ENCODE measurements at places on chromosomes 1 and 21. TPM values are rescaled to one million over a fixed set of nuclear protein-coding genes. Genes with fewer than 3 reads are reported as not detected.
A peak's percentile ranks its signal among the peaks of the same experiment; 100 is the strongest.

The NEXN gene
- total RNA-seq, result 0.60 TPM

DNA sequence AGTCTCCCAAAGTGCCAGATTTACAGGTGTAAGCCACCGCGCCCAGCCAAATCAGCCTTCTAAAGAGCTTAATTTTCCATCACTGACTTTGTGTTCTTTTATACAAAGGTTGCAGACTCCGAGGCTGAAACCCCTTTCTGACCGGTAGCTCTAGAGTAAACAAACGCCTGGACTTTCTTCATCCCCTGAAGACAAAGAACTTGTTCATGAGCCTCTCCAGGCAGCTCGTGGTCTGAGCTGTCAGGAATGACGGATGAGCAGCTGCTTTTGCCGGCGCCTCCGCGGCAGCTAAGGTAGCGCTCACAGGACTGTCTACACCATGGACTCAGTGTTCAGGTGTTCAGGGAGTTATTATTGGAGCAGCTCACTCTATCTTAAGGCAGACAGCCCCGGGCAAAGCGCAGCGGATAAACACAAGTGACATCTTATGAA, 128.5 kb upstream of the ERRFI1 start:
- no peak overlapping the region for H3K4me3 ChIP-seq
- H3K4me1 ChIP-seq, result peaks cover 33% of the 10 kb centered on the region
- peaks cover 2% of the 10 kb centered on the region for H3K27me3 ChIP-seq

DNA sequence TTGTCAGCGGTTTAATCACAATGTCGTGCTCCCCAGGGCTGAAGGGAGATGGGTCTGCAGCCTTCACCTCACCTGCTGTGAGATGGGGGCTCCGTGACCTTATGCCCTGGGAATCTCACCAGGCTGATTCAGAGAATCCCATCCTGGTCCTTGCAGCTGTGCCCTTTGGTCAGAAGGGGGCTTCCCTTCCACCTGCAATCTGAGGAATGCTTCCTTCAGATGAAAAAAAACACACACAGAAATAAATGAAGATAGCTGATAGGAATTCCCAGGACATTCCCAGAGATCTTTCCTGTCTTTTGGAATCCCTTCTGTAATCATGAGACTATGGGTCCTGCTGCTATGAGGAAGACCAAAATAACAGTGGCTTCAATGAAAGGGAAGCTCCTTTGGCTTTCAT, 127.0 kb upstream of the VAMP3 start:
- no peaks in the 10 kb centered on the region for H3K27me3 ChIP-seq
- DNase-seq, result no peak
- H3K4me3 ChIP-seq, result no peak overlapping the region
- H3K27ac ChIP-seq, result no peak overlapping the region
- no peaks in the 10 kb centered on the region for H3K36me3 ChIP-seq

DNA sequence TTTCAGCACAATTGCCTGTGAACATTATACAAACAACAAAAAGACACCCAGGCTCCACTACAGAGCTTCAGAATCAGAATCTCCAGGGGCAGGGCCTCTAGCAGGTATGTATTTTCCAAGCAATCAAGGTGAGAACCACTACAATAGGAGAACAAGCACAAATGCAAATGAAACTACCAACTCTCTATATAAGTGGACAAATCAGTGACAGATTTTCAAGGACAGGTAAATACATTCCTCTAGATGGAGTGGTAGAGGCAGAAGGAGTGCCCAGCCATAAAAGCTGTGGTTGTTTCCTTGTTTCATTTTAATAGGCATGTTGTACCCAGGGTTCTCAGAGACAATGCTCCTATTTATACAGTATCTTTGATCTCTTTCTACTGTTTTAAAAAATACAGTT, 20.1 kb upstream of the CCDC17 start:
- H3K4me1 ChIP-seq, result peaks cover 2% of the 10 kb centered on the region
- DNase-seq, result no peak
- H3K27me3 ChIP-seq, result no peaks in the 10 kb centered on the region
- no peak overlapping the region for H3K4me3 ChIP-seq
- H3K36me3 ChIP-seq, result peaks cover 44% of the 10 kb centered on the region
- no peak overlapping the region for H3K27ac ChIP-seq

The SYTL1 gene
- total RNA-seq, result 25.7 TPM

The SPRR2F gene
- not detected for total RNA-seq

The SELENBP1 gene
- not detected for total RNA-seq

The MATN1 gene
- 0.44 TPM for total RNA-seq

The AADACL4 gene
- total RNA-seq, result not detected

The GLMN gene
- total RNA-seq, result 29.5 TPM

DNA sequence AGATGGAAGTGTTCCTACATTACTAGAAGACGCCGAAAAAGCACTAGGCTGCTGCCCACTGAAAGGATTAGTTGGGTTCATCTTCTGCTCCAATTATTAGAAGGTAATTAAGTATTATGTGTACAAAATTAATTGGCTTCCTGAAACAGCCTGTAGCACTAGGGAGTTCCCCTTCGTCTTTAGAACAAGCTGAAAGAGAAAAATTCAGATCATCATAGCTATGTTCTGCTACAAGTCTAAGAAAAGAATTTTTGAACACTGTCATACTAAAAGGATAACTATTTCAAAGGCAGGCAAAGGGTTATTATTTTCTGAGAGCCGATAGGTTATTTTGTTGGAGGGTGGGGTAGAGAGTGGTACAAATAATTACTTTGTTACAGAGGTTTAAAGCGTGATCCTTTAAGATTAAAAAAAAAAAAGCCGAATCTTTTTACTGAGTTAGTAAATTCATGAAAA, at the start of gene MCM3AP:
TSS of gene MCM3AP (minus strand) at position 406 of the 456 bp plus-strand sequence. CDS start at position 81, 325 bp downstream.
- peaks cover 42% of the 10 kb centered on the region for H3K4me1 ChIP-seq
- DNase-seq, result no peak
- H3K36me3 ChIP-seq, result peaks cover 59% of the 10 kb centered on the region
- H3K27ac ChIP-seq, result peak within 1 kb of the TSS; percentile 99

DNA sequence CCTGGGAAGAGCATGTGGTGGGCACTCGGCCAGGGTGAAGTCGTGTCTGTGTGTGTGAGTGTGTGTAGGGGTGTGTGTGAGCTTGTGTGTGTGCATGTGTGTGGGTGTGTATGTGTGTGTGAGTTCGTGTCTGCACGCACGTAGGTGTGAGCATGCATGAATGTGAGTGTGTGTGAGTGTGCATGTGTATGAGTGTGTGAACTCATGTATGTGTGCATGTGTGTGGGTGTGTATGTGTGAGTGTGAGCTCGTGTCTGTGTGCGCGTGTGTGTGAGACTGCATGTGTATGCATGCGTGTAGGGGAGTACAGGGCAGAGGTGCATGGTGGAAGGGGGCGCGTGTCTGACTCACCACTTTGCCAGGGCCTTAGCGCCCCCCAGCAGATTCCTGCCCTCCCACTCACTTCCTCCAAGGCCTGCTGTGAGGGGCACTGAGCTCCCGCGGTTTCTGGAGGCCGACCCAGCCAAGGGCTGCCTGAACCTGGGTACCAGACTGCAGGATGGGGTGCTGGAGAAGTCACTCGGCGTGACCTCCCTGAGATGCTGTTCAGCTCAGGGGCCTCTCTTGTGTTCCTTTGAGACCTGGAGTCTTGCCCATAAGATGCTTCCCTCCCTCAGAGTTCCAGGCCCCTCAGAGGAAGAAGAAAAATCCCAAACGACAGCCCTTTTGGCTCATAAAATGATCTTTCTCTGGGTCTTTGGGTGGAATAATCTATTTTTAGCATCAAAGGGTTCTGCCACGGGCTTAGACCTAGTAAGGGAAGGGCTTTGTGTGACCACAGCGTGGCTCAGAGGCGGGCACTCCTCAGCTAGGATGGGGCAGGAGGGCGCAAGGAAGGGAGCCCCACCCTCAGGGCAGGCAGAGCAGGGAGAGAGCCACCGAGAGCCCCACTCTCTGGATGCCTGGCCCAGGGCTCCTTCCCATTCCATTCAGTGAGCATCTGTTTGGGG, 41.1 kb upstream of the RUNX3 start:
- peak overlapping the region; percentile 64 for H3K27ac ChIP-seq
- DNase-seq, result no peak
- H3K4me3 ChIP-seq, result no peak overlapping the region
- peaks cover 22% of the 10 kb centered on the region for H3K36me3 ChIP-seq
- H3K27me3 ChIP-seq, result no peaks in the 10 kb centered on the region

GRCh38 chr1:98054786-98055185, 134.0 kb upstream of the DPYD start:
- no peak for DNase-seq
- no peak overlapping the region for H3K27ac ChIP-seq
- no peak overlapping the region for H3K4me3 ChIP-seq
- H3K27me3 ChIP-seq, result peaks cover 80% of the 10 kb centered on the region

The APOBEC4 gene
- total RNA-seq, result not detected

- no peak overlapping the region for H3K27ac ChIP-seq
- peaks cover 13% of the 10 kb centered on the region for H3K27me3 ChIP-seq
- H3K36me3 ChIP-seq, result no peaks in the 10 kb centered on the region
- DNase-seq, result no peak
- no peak overlapping the region for H3K4me3 ChIP-seq
These were observed 66.0 kb upstream of the PAX7 start for GRCh38 chr1:18564676-18565075.

- DNase-seq, result no peak
- H3K36me3 ChIP-seq, result peaks cover 6% of the 10 kb centered on the region
- H3K27ac ChIP-seq, result no peak overlapping the region
- no peak overlapping the region for H3K4me3 ChIP-seq
These were observed 5.2 kb downstream of the COQ8A start for GRCh38 chr1:226945106-226945857.

The MCOLN2 gene
- total RNA-seq, result 142 TPM

The UBXN10 gene
- 0.39 TPM for total RNA-seq

GRCh38 chr1:165057956-165058355, 298.6 kb downstream of the LMX1A start:
- no peaks in the 10 kb centered on the region for H3K4me1 ChIP-seq
- H3K27me3 ChIP-seq, result peaks cover 2% of the 10 kb centered on the region
- DNase-seq, result no peak

The TSSK3 gene
- 1.1 TPM for total RNA-seq

GRCh38 chr1:192983349-192983980, 75.7 kb downstream of the UCHL5 start:
- no peaks in the 10 kb centered on the region for H3K27me3 ChIP-seq
- no peak overlapping the region for H3K4me3 ChIP-seq
- H3K4me1 ChIP-seq, result peaks cover 35% of the 10 kb centered on the region
- peak overlapping the region; percentile 75 for H3K27ac ChIP-seq
- no peak for DNase-seq

GRCh38 chr1:32873484-32873883, 2.8 kb upstream of the FNDC5 start:
- H3K4me3 ChIP-seq, result no peak overlapping the region
- peaks cover 8% of the 10 kb centered on the region for H3K36me3 ChIP-seq
- peaks cover 42% of the 10 kb centered on the region for H3K27me3 ChIP-seq

The FCRL4 gene
- total RNA-seq, result not detected

DNA sequence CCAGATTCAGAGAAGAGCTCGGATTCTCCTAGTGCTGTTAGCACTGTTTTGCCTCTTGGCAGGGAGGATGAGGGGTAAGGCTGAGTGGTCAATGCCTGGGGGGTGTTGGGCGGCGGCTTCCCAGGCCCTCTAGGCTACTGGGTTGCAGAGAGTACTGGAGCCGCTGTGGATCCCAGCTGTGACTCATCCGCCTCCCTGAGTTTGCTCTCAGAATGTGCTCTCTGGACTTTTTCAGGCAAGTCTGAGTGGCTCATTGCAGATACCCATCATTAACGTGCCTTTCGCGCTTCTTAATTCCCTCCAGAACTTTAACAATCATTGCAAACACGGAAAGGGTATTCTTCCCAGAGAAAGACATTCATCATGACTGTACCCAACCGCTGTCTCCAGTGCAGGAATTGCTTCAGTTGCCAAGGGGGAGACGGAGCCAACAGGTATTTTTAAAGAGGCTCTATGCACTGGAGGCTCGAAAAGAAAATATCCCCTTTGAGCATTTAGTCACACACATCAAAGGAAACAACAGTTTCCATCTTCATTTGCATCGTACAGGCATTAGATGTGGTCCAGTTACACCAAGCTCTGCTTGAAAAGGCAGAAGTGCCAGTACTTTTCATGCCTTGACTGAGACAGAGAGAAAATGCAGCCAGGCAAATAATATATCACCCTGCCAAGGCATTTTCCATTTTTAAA, 14.4 kb upstream of the CAMTA1 start:
- no peak overlapping the region for H3K4me3 ChIP-seq
- peaks cover 2% of the 10 kb centered on the region for H3K4me1 ChIP-seq
- peaks cover 18% of the 10 kb centered on the region for H3K27me3 ChIP-seq
- H3K36me3 ChIP-seq, result no peaks in the 10 kb centered on the region

GRCh38 chr1:157189986-157190982, 52.1 kb upstream of the ETV3 start:
- H3K27me3 ChIP-seq, result peaks cover 25% of the 10 kb centered on the region
- no peaks in the 10 kb centered on the region for H3K4me1 ChIP-seq
- no peak overlapping the region for H3K4me3 ChIP-seq
- no peak for DNase-seq
- H3K27ac ChIP-seq, result no peak overlapping the region

DNA sequence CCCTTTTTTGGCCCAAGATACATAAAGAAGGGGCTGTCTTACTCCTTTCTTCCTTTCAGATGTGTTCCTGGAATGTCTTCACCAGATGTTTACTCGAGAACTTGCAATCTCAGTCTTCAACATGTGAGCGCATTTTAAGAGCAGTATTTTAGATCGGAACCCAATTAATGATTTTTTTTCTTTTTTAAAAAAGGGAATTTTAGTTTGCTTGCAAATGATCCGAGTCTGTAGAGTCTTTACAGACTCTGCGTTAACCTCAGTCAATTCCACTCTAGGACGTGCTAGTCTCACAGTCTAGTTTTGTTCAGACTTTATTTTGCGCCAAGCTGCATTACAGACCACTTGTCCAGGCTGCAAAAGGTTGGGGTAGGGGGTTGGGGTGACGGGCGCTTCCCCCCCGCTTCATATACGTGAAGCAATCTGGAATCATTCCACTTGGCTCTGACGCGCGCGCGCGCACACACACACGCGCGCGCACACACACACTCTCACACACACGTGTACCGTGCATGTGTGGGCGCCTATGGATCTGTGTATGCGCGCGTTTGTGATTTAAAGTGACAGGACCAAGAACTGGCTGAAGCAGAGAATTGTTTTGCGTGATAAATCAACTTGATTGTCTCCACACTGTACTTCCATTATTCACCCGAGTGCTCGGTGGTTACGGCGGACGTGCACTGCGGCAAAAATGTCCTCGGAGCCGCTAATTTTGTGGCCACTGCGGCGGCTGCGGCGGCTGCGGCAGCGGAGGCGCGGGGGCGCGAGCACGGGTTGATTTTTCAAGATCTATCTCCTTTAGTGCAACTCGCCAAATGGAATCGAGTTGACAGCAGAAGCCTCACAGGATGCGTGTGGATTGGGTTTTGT, 25.6 kb upstream of the NFIA start:
- H3K4me3 ChIP-seq, result peak overlapping the region; percentile 75
- H3K27ac ChIP-seq, result no peak overlapping the region
- H3K27me3 ChIP-seq, result peaks cover 73% of the 10 kb centered on the region
- DNase-seq, result no peak

All from activated T-helper 2 cell treated with anti-CD3 and anti-CD28 coated beads, Interferon-gamma antibody, Interleukin-2, Interleukin-4, amounts not matched to agents 10 μg/mL and 5 μg/mL and 100 μg/mL, durations not matched to agents 14 hours and 24 hours and 36 hours (primary cell).